ENCODE measurements at places on chromosomes 2 and 18.

- DNase-seq: no peak
Observed at GRCh38 chr2:2850859-2851258, 519.8 kb upstream of the MYT1L start.

DNA sequence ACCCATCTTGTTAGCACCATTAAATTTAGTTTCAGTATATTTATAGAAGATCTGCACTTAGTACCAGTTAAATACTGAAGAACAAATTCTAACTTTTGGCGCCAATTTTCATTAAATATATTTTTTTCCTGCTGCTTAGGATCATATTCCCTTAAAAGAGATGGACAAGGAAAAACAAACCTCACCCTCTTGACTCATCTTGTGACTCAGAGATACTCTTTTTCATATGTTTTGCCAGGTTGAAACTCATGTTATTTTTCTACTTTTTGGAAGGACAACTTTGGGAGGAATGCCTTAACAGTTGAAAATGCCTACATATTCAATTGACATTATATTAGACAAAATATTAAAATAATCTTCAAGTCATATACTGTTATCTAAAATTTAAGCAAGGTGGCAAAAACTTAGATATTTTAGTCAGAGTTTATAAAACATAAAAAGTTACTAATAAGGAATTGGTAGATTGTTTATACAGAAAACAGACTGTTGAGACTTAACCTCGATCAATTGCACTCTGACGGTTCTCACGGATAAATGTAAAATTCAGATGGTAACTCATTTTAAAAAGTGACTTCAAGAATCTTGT is 36.2 kb downstream of the PNO1 start:
- DNase-seq: peak; percentile 66

- DNase-seq: no peak
Observed at GRCh38 chr2:64448041-64448426, 5.9 kb upstream of the LGALSL start.

DNA sequence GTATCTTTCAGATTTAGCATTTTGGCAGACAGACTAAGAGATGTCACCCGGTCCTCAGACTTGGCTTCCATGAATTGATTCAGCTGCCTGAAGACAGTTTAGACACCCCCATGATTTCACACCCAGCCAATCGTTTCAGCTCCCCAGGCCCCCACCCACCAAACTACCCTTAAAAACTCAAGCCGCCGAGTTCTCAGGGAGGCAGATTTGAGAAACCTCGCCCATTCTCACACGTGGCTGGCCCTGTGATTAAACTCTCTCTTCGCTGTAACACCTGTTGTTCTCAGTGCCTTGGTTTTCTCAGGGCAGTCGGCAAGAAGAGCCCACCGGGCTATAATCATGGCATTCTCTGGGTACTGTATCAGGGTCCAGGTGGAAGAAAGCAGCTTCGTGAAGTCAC is 35.2 kb downstream of the UXS1 start:
- DNase-seq: no peak

- DNase-seq: peak; percentile 64
Observed at GRCh38 chr2:166163775-166164174, 36.0 kb upstream of the SCN1A start.

GRCh38 chr18:31273812-31274527 is 44.0 kb upstream of the DSG1 start:
- no peak for DNase-seq

DNA sequence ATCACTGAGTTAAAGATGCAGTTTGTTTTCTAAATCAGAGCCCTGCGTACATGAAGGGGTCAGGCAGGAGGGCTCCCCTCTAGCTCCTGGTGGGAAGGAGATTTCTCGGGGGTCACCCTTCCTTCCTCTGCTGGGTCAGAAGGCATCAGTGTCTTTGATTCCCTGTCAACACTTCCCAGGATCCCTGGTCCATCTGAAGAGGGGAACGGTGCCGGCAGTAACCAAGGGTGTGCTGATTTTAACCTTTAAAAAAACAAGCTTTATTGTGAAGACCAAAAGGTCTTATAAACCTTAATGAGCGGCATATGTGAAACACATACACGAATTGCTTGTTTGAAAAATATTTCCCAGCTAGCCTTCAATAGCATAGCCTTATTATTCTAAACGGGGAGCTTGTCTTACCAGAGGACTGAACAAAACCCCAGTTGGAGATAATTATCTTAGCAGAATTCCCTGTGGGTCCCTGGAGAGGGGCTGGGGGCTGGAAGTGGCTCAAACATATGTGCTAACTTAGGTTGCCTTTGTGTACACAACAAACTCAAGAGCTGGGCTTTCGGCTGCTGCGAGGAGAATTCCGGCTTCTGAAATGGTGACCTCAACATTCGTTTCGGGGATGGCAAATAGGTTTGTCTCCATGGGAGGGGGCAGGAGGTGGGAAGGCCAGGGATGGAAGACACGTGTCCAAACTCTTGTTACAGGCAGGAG is 114.9 kb upstream of the MYCN start:
- DNase-seq: no peak

DNA sequence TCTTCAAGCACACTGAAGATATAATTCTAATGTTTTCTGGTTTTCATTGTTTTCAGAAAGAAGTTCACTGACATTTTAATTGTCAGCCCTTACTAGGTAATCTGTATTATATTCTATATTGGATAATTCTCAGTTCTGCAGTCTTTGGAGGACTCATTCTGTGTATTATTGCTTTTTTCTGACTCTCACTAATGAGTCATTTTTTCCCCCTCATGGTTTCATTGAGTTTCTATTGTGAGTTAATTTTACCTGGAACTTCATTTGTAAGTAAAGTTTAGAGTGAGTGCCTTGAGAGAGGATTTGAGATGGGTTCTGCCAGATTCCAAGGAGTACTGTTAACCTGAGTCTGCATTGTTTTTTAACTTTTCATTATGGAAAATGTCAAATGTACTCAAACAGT is 90.4 kb upstream of the LYPD1 start:
- DNase-seq: no peak

DNA sequence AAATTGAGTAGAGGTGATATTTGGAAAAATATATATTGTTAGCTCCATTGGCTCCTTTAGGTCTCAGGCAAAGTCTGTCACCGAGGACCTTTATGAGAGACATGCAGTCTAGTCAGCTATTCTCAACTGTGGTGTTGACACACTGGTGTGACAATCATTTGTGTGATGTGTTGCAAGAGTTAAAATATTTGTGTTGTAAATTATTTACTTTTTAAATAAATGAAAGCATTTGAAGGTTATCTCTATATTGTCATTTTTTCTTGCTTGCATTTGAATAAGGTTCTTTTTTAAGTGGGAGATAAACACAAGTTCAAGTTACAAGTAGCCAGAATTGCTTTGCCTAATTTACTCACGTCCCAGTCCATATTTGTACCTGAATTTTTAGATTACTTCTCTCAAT is 4.3 kb downstream of the REL start:
- no peak for DNase-seq

DNA sequence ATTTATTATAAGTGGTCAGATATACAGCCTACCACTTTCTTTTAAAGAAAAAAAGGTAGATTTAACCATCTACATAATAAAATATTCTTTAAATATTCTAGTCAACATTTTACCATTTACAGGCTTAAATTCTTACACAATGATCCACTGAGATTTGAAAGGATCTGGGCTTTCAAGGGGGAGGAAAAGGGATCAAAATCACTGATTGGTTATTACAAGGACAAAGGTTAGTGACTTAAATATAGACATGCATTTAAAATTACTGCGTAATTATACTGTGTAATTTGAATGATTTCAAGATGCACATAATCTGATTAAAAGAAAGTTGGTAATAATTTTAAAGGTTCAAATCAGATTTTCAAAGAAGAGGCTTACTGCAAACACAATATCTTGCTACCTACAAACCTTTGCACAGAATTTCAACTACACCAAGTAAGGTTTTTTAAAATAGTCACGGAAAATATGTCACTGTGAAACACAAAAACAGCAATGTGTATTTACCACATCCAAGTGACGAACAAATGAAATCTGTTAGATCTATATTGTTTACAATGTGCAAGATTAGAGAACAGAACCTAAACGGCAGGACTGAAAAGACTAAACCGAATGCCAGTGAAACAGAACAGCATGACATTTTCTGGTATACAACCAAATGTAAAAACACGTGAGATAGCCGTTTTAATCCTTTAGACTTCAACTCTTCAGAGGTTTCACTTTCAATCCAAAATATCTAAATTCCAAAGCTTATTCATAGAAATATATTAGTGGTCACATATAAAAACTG is 40.8 kb downstream of the RTN4 start:
- DNase-seq: no peak

DNA sequence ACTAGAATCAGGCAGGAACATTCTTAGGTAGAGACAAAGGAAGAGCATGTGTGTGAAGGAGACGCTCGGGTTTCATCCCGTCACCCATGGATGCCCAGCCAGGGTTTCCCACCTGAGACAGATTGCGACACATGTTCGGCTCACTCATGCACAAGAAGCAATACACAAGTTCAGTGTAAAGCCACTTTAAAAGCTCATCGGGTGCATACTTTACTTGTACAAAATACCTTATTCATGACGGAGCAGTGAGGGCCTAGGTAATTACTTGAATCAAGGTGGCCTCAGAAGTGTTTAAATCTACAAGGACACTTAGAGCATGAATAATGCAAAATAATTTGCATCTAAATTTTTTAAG is 42.0 kb downstream of the ZEB2 start:
- peak; percentile 62 for DNase-seq

GRCh38 chr2:19312949-19313348 is 45.5 kb downstream of the OSR1 start:
- DNase-seq: peak; percentile 71

GRCh38 chr2:237434866-237435311 is 20.9 kb upstream of the COL6A3 start:
- peak; percentile 87 for DNase-seq

GRCh38 chr2:74593826-74594772 is 39.6 kb downstream of the DOK1 start:
- no peak for DNase-seq

- DNase-seq: no peak
Observed at GRCh38 chr2:190466819-190467446, 58.8 kb downstream of the MFSD6 start.

DNA sequence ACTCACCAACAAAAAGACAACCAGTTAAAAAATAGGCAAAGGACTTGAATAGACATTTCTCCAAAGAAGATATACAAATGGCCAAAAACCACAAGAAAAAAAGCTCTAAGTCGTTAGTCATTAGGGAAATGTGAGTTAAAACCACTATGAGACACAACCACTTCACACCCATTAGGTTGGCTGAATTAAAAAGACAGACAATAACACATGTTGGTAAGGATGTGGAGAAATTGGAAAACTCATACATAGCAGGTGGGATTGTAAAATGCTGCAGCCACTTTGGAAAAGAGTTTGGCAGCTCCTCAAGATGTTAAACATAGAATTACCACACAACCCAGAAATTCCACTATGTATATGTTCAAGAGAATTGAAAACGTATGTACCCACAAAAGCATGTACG is 117.6 kb upstream of the SPATS2L start:
- DNase-seq: no peak

DNA sequence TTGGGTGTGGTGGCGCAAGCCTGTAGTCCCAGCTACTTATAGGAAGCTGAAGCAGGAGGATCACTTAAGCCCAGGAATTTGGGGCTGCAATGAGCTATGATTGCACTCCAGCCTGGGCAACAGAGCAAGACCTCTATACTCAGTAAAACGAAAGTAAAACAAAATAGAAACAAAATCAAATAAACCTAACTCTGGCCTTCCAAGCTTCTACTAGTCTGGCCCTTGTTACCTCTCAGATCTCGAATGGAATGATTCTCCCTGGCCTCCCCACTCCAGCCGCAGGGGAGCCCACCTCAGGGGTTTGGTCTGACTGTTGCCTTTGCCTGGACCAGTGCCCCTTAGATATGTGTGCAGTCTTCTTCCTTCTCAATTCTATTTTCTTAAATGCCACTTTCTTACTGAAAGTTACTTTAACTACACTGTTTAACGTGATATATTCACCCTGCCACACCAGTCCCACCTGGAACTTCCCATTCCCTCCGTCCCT is 160.0 kb upstream of the GCFC2 start:
- DNase-seq: no peak

Data from iris pigment epithelial cell (primary cell).